ENCODE measurements at places on chromosomes 13 and 19. TPM values are rescaled to one million over a fixed set of nuclear protein-coding genes. Genes with fewer than 3 reads are reported as not detected.

- no peak for DNase-seq
These were observed 54.6 kb downstream of the SPATA13 start for GRCh38 chr13:24215126-24215525.

- DNase-seq = no peak
These were observed 630.0 kb upstream of the MIR17HG start for GRCh38 chr13:90717451-90717936.

DNA sequence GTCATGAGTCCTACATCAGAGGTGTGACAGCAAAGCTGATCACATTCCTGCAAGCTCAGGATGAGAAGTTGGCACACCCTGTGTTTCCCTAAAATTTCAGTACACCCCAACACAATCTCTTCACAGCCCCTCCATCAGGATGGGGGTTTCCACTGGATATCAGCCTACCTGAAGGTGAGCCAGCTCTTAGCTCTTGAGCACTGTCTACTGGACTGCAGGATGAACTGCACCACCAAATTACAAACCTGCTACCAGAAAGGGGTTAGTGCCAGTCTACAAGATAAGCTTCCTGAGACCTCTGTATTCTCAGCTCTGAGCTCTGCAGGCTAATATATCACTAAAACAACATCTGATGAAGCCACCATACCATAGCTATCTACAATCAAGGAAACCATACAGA is 1616.2 kb upstream of the SPRY2 start:
- DNase-seq = no peak

DNA sequence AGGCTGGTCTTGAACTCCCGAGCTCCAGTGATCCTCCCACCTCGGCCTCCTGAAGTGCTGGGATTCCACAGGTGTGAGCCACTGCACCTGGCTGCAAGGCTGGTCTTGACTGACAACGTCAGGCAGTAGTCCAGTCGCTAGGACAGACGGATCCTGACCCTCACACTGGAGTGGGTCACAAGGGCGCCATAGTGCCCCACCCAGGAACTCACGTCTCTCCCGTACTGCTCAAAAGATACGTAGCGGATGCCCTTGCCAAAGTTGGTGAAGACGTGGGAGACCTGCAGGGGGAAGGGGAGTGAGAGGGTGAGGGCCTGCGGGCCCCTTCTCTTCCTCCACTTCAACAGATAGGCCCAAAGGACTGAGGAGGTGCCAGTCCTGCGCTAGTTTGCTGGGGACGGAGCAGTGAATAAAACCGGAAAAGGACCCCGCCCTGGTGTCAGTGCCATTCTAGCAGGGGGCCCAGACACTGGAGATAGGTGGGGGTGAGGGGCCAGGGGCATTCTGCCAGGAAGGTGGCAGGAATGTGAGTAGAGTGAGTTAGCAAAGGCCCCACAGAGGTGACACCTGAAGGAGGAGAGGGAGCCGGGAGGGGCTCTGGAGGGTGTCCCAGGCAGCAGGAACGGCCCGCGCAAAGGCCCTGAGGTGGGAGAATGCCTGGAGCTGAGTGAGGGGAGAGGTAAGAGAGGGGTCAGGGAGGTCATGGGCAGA is 11.9 kb downstream of the MRPS12 start:
- no peak for DNase-seq

GRCh38 chr13:29324601-29325000 is 270.9 kb downstream of the SLC7A1 start:
- no peak for DNase-seq

The LGI4 gene
- 16.1 TPM for total RNA-seq

The LGALS7 gene
- not detected for total RNA-seq
